ENCODE measurements at places on chromosomes 5 and 9. TPM values are rescaled to one million over a fixed set of nuclear protein-coding genes. Genes with fewer than 3 reads are reported as not detected.

The SEC16A gene
- total RNA-seq, result 62.2 TPM

The CENPK gene
- total RNA-seq, result 24.6 TPM

The NTNG2 gene
- 1.2 TPM for total RNA-seq

The HAND1 gene
- total RNA-seq, result 0.52 TPM

The SLC4A9 gene
- 0.02 TPM for total RNA-seq

The GABRB2 gene
- not detected for total RNA-seq

The PCDHB16 gene
- total RNA-seq, result 0.09 TPM

The CAMK4 gene
- 0.07 TPM for total RNA-seq

The FBLL1 gene
- 0.14 TPM for total RNA-seq

The SHOC1 gene
- not detected for total RNA-seq

The ADAMTS2 gene
- 0.03 TPM for total RNA-seq

The HACD4 gene
- 1.0 TPM for total RNA-seq

The MATR3 gene
- total RNA-seq, result 170 TPM
